Dermis lymphatic vessel endothelial cell (primary cell): ENCODE measurements at places on chromosomes 12 and 14. TPM values are rescaled to one million over a fixed set of nuclear protein-coding genes. Genes with fewer than 3 reads are reported as not detected.

Gene TPH2
- total RNA-seq, result not detected in 2 replicates

Gene IL22
- total RNA-seq, result not detected in 2 replicates

Gene ADGRD1
- total RNA-seq, result 0.26 and 0.33 TPM in 2 replicates

Gene LRFN5
- total RNA-seq, result under 0.01 TPM in 1 of 2 replicates, not detected in the other
